ENCODE measurements at places on chromosomes 7 and 10.

DNA sequence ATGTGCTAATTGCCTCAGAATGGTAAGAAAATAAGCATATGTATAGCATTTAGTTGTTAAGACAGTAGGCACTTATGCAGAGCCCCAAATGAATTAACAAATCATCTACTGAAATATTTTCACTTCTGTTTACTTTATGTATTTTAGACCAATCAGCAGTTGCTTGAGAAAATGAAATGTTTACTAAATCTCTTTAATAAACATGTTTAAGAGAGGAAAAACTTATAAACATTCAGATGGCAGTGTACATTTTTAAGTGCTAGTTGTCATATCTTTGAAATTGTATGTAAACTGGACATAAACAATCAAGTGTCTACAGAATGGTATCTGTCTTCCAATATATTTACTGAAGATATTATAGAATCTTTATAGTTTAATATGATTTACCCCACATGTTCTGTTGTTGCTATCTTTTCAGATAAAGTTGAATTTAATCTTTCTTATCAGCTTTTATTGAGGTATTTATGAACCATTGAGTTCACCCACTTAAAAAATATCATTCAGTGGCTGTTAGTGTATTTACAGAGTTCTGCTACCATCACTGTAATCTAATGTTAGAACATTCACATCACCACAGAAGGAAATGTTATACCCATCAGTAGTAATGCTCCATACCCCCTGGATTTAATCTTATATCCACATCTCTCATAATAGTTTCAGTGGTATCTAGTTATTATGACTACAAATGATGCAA is 264.3 kb downstream of the ADK start:
- DNase-seq = no peak

DNA sequence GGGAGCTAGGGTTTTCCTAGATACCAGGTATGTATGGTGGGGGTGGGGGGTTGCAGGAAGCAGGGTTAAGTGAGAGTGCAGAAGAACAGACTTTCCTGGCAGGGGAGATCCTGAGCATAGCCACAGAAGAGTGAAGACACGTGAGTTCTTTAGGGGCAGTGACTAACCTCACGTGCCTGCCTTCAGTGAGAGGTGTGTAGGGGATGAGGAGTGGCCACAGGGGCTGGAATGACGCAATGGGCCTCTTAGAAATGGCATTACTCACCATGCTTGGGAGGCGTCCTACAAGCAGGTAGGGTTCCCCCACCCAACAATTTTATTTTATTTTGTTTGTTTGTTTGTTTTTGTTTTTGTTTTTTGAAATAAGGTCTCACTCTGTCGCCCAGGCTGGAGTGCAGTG is 698.6 kb upstream of the NRP1 start:
- DNase-seq = no peak

DNA sequence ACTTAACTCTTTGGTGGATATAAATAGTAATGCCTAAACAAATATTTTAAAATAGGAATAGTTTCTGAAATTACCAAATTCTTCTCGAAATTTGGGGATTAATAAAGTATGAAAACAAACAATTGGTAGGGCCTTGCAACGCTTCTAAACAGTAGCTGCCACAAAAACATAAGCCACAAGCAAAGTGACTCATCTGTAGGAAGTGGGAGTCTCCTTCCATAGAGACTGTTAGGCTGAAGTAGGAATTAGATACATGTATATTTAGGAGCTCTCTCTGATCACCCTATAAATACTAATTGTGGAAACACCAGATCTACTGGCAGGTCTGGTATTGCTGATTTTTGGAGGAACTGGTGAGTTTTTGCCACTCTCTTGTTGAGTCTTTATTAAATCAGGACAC is 5.7 kb upstream of the LMOD2 start:
- DNase-seq = no peak

GRCh38 chr7:93361853-93362252 is 129.7 kb downstream of the VPS50 start:
- no peak for DNase-seq

GRCh38 chr7:70668606-70669358 is 463.2 kb upstream of the GALNT17 start:
- no peak for DNase-seq

GRCh38 chr7:76273503-76273902 is 29.0 kb upstream of the HSPB1 start:
- no peak for DNase-seq

DNA sequence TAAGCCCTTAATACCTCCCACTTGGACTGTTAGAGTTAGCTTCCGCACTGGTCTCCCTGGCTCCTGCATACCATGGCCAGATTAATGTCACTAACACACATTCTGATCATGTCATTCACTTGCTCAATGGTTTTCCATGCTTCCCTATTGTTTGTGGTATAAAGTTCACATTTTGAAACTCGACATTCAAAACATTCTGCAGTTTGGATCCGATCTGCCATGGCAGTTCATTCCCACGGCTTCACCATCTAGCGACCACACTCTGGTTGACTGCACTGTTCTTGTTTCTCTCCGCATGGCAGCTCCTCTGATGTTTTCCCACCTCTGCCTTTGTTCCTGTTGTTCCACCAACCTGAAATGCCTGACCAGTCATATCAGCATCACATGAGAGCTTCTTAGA is 87.4 kb upstream of the WAC start:
- DNase-seq = no peak

GRCh38 chr7:100027197-100027596 is 11.8 kb downstream of the ZKSCAN1 start:
- DNase-seq = no peak

GRCh38 chr7:3092468-3092867 is 48.8 kb upstream of the CARD11 start:
- peak; percentile 57 for DNase-seq

DNA sequence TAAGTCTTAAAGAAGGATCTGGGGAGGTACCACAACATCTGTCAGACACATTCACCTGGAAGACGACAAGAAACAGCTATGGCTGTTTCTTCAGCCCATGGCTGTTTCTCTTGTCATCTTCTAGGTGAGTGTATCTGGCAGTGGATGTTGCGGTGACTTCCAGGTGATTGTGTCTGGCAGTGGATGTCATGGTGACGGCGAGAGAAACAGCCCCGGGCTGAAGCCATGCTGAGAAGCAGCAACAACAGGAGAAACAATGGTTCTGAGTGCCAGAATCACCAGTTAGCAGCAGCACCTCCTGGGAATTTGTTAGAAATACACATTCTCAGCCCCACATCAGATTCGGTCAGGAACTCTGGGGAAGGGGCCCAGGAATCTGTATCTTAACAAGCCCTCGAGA is 68.6 kb upstream of the SYPL1 start:
- no peak for DNase-seq

DNA sequence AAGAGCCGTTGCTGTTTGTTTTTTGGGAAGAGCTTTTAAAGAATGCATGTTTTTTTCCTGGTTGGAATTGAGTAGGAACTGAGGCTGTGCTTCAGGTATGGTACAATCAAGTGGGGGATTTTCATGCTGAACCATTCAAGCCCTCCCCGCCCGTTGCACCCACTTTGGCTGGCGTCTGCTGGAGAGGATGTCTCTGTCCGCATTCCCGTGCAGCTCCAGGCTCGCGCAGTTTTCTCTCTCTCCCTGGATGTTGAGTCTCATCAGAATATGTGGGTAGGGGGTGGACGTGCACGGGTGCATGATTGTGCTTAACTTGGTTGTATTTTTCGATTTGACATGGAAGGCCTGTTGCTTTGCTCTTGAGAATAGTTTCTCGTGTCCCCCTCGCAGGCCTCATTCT is 31.6 kb downstream of the PFKFB3 start:
- DNase-seq = no peak

DNA sequence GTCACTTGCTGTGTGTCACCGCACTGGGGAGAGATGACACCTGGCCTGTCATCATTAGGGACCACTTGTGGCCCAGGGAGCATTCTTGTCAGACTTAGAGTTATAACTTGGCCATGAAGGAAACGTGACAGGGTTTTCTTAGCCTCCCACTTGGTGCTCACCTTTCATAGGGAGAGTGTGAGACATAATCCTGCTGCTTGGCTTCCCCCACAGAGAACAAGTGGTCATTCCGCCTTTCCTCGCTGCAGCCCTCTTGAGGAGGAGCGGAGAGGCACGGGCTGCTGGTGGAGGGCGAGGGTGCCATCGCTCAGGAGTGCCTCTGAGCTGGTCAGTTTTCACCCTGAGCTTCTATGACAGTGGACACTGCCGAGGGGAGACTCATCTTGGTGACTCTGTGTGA is 125.0 kb upstream of the GJD4 start:
- no peak for DNase-seq

- no peak for DNase-seq
These were observed 591.9 kb upstream of the MGMT start for GRCh38 chr10:128875030-128875744.

- DNase-seq = no peak
These were observed 12.7 kb upstream of the AKR1B10 start for GRCh38 chr7:134514663-134515062.

DNA sequence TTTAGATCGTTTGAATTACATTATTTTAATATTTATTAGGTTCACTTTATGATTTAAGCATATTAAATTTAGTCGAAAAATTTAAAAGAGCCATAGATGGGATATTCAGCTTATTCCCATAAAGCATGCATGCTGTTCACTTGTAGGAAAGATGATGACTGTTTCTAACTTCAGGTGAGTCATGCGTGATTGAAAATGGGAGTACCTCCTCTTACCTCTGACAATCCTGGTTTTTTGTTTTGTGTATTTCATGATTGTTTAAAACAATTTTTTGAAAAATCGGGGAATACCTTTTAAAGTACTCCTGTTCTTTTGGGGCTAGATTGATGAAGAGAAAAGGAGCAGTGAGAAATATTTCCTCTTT is 1.4 kb downstream of the TNKS2 start:
- no peak for DNase-seq

GRCh38 chr10:111137007-111137406 is 60.2 kb downstream of the ADRA2A start:
- DNase-seq = no peak

DNA sequence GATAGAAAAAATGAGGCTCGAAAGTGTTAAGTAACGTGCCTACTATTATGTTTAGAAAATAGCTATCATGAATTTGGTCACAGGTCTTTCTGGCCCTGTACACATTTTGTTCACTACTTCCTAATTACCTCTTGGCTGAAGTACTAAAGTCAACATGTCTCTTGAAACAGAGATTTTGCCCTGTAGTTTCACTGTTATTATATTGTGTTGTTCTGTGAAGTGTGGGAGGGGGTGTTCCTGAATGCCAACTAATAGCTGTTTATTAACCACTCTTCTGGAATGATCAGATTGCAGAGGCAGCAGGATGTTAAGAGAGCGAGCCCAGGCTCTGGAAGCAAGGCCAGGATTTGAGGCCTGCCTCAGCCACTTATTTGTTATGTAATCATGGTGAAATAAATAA is 72.1 kb downstream of the RNF133 start:
- DNase-seq = no peak

- DNase-seq = no peak
These were observed 286.7 kb downstream of the OTUD1 start for GRCh38 chr10:23725548-23725947.

- DNase-seq = no peak
These were observed 919.4 kb upstream of the LRRTM3 start for GRCh38 chr10:66006411-66006810.

DNA sequence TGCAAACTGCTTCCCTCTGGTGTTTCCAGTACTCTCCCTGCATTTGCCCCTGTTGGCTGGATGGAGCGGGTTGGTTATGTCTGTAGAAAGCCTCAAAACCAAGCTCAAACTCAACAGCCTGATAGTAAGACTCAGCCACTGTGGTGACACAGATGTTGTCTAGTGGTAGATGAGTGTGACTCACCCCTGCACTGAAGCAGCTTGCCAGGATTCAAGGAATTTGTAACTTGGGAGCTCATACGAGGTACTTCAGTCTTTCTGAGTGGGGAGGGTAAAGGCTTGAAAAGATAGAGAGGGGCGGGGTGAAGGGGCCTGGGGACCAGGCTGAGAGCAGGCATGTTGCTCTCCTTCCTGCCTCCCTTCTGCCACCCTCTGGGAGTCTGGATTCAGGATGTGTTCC is 22.9 kb upstream of the AQP1 start:
- DNase-seq = no peak

- DNase-seq = no peak
These were observed 289.4 kb upstream of the IGFBP3 start for GRCh38 chr7:46210467-46210866.

DNA sequence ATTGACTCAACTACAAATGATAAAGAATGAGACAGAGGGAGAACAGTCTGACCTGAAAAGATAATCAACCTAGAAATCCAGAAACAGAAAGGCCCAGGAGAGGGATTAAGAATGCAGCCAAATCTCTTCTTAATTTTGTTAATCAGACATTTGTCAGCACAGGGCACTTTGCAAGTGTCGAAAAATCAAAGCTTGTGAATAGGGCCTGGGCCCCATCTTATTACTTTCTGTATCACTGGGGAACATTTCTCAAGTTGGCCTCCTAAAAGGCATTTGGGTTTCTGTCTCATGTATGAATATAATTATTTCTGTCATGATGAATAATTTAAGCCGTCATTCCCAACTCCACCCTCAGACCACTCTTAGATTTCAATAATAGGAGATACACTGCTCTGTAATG is 308.4 kb upstream of the PRKCQ start:
- no peak for DNase-seq

GRCh38 chr10:77741746-77742145 is 104.1 kb upstream of the KCNMA1 start:
- DNase-seq = no peak

DNA sequence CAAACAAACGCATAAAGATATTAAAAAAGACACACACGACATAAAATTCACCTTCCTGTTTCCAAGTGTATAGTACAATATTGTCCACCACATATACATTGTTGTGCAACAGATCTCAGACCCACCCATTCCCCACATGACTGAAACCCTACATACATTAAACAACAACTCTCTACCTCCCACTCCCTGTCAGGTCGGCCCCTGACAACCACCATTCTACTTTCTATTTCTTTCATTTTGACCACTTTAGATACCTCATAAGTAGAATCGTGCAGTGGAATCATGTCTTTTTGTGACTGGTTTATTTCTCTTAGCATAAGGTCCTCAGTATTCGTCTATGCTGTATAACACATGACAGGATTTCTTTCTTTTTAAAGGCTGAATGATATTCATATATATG is 320.5 kb downstream of the BBS9 start:
- no peak for DNase-seq

- no peak for DNase-seq
These were observed 175.9 kb downstream of the ANKRD30A start for GRCh38 chr10:37301271-37301670.

GRCh38 chr7:117669818-117670217 is 190.0 kb downstream of the CFTR start:
- no peak for DNase-seq

Data from stimulated activated CD8-positive, alpha-beta memory T cell treated with anti-CD3 and anti-CD28 coated beads, Interleukin-15, amount 100 ng/mL, for 4 hours (primary cell).